Activated T-cell treated with anti-CD3 and anti-CD28 coated beads for 1 hour (primary cell): ENCODE measurements at places on chromosomes 3 and 15.

- no peak for DNase-seq
Measured at GRCh38 chr3:54557538-54558428, 370.1 kb downstream of the LRTM1 start.

DNA sequence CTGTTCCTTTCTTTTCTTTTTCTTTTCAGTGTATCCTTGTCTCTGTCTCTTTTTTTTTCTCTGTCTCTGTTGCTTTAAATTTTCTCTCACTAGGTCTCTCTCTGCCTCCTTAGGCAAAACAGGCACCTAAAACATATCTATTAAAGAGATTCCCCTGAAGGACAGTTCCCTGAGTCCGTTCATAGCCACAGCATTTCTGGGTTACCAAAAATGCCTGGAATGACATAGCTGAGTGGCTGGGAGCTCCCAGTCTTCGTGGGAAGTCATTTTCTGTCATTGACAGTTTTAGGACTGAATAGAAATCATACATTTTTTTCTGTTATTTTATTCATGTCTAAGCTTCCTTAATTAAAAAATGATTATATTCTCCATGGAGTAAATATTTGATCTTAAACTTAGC is 323.8 kb upstream of the AZI2 start:
- DNase-seq: no peak

- DNase-seq: no peak
Measured at GRCh38 chr15:85394554-85395333, 14.3 kb downstream of the AKAP13 start.

GRCh38 chr15:62469478-62469873 is 304.4 kb upstream of the C2CD4B start:
- no peak for DNase-seq

GRCh38 chr15:58401991-58402649 is 29.7 kb upstream of the LIPC start:
- no peak for DNase-seq

GRCh38 chr3:133965013-133965570 is 64.6 kb downstream of the SLCO2A1 start:
- no peak for DNase-seq

GRCh38 chr15:31260646-31261265 is 65.9 kb upstream of the KLF13 start:
- DNase-seq: no peak

DNA sequence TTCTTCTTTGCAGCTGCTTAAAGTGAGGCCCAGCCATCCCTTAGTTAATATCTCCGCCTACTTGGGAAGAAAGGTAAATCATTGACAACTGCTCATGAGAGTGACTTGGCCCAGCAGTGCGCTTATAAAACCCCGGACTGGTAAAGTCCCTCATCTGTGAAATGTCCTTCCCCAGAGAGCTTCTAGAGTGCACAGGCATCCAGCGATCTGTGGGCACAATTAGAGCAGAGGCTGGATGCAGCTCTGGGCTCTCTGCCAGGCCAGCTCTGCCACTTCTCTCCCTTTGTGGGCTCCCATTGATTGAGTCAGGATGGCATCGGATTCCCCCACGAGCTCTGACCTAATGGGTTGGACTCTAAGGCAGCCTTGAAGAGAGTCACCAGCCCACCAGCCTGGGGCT is 219.0 kb upstream of the LINGO1 start:
- DNase-seq: no peak

GRCh38 chr3:23629181-23629894 is 176.4 kb upstream of the UBE2E1 start:
- no peak for DNase-seq

- DNase-seq: no peak
Measured at GRCh38 chr3:123072564-123072963, 5.7 kb downstream of the PDIA5 start.

- no peak for DNase-seq
Measured at GRCh38 chr3:54999811-55000210, 72.0 kb upstream of the LRTM1 start.

DNA sequence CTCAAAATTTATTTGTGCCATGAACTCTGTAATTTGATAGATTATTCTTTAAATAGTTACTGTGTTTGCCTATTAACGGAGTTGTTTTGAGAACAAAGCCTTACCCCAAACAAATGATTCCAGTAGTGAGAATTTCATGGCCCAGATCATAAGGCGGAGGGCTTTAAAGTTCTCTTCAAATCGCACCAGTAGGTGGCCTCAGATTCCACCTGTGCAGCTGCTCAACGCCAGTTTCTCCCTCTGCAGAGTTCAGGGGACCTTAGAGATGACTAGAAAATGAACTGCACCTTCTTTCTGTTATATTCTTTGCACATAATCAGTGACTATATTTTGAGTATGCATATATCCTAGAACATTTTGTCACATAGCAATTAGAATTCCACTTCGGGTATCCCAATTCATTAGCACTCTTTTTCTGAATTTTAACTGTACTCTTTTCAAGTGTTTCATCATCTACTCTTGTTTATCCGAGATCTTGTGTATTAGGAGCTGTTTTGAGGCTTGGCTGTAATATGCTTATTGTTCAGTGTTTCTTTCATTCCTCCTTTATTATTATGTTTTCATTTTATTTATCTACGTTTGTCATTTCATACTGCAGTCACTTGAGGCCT is 232.6 kb upstream of the CHRM5 start:
- no peak for DNase-seq

- DNase-seq: no peak
Measured at GRCh38 chr3:101099791-101100190, 106.6 kb upstream of the ABI3BP start.

DNA sequence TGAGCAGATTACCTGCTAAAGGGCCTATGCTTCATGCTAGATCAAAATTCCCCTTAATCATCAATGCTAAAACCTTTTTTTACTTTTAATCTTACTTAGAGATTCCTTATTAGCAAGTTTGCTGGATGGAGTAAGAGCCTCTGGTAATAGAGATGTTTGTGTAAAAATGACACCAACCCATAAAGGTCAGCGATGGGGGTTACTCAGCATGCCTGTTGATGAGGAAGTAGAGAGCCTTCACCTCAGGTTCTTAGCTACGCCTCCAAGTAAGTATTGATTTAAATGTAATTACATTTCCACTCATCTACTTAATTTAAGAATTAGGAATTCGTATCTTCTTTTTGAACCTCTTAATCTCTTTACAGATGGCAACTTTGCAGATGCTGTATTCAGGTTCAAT is 38.8 kb downstream of the DNAJC13 start:
- DNase-seq: no peak

DNA sequence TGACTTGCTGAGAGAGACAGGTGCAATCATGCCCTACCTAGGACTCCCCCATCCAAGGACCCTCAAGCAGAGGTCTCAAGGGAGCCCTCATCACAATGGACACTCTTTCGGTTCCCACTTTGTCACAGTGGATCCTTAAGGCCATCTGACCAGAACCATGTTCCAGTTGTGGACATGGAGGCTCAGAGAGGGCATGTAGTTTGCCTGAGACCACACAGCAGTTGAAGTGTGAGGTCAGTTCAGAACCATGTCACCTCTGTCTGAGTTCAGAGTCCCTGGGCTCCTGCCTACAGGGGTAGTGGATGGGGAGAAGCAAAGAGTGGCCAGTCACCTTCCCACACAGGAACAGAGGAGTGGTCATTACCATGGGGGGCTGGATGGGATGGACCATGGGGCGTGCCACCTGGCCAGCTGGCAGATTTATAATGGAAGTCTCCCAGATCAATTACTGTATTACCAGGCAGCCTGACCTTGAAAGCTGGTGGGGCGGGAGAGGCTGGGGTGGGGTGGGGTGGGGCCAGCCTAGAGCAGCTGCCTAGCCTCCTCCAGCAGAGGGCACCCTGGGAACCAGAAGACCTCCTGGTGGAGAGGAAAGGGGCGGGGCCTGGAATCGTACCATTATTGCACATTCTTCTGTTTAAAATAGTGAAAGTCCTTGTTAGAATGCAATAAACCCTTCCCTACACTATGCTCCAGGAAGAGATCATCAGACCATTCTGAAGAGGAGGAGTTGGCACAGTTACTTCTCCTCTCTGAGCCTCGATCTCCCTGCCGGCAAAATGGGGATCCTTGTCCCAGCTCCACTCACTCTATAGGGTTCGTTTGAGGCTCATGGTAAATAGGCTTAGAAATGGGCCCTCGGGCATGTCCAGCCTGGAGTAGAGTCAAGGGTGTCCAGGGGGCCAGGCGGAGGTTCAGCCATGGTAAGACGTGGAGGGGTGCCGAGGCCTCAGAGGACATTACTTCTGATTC is 26.9 kb upstream of the LINGO1 start:
- no peak for DNase-seq

- DNase-seq: no peak
Measured at GRCh38 chr15:91699741-91700140, 153.8 kb upstream of the SLCO3A1 start.

DNA sequence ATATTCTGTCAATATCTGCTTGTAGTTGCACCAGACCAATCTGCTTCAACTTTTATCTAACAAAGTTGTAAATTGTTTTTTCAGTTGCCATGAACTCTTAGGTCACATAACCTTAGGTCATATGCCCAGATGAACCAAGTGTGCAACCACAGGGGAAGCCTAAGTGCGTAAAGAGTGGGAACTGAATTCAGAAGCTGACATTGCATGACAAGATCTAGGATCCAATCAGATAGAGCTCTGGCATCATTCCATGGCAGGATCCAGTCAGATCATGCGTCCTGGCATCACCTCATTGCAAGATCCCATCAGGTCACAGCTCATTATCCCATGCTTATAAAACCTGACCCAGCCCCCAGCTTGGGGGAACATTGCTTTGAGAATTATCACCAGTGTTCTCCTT is 18.9 kb upstream of the IFT57 start:
- DNase-seq: no peak

DNA sequence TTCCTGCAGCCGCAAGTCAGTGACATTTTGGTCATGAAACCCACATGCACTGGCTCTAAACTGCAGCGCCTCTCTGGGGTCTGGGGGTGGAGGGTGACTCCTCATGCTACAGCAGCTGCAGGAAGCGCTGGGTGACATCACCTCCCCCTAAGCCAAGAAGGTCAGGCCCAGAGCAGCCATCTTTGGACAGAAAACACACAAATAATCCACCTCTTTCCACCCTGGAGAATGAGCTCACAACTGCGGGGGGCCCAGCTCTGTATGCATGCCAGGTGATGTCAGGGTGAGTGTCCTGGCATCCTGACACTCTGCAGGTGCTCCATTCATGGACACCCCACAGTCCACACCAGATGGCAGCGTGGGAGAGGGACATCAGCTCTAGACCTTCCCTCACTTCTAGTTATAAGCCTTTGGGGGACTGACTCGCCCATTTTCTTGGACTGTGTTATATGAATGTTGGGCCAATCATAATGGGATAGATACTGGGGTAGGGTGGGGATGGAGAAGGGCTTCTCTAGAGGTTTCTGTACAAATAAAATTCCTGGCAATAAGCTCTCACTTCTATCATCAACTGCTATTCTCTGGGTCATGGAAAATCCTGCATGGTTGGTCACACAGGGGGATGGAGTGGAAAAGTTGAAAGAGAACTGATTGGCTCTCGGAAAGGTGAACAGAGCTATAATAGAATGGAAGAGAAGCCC is 70.7 kb upstream of the THBS1 start:
- DNase-seq: no peak

DNA sequence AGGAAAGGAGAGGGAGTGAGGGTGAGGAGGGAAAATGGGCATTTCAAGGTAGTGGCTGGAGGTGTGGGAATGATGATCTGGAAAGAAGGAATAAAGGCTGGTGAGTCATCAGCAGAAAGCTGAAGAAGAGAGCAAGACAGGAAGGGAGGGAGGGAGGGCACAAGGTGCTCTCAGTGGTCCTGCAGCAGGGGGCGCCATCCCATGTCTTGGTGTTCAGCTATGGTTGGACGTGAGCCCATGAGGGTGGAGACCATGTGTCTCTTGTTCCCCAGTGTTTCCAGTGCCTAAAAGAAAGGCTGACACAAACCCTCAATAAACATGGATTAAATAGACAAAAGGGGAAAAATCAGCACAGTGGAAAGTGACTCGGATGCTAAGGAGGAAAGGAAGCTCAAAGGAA is 228.5 kb downstream of the NTRK3 start:
- DNase-seq: no peak

DNA sequence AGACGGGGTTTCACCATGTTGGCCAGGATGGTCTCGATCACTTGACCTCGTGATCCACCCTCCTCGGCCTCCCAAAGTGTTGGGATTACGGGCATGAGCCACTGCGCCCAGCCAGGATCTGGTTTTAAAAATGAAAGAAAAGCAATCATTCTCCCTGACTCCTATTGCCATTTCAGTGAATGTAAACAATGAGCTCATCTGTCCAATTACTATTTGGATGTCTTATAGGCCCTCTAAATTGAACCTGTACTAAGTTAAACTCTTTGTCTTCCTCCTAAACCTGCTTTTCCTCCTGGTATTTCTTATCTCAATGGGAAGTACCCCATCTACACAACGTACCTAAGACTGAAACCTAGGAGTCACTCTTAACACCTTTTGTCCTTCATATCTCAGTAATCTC is 23.7 kb downstream of the PCYT1A start:
- no peak for DNase-seq

GRCh38 chr3:117874028-117874690 is 1160.5 kb downstream of the IGSF11 start:
- no peak for DNase-seq

DNA sequence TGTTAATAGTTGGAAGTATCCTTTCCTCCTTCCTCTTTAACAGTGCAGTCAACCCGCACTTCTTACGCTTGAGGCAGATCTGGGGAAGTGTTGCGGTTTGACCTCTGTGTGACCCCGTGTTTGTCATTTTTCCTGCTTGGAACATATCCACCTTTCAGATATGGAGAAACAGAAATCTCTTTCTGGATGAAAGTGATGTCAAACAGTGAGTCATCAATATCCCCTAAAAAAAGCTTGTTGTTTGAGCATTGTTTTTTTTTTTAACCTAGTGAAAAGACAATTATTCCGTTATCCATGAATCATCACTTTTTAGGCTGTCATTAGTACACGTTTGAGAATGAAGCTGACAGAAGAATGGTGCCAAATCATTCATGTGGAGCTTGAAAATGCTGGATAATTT is 293.7 kb downstream of the ARPP21 start:
- DNase-seq: no peak

DNA sequence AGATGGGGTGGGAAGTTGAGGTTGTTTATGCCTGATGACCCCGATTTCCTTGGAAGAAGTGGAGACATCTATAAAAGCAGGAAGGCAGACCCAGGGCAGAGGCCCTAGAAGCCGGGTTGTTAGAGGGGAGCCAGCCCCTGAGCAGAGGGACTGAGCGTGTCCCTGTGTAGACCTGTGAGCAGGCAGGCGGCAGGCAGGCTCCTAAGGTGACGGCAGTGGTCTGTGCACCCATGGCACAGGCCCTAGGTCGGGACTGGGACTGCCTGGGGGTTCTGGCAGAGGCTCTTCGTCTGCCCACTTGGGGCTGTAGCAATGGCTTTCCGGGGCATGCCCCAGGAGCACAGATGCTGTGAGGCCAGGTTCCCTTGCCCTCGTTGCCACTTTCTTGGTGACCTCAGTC is 9.9 kb downstream of the SEMA4B start:
- DNase-seq: no peak

DNA sequence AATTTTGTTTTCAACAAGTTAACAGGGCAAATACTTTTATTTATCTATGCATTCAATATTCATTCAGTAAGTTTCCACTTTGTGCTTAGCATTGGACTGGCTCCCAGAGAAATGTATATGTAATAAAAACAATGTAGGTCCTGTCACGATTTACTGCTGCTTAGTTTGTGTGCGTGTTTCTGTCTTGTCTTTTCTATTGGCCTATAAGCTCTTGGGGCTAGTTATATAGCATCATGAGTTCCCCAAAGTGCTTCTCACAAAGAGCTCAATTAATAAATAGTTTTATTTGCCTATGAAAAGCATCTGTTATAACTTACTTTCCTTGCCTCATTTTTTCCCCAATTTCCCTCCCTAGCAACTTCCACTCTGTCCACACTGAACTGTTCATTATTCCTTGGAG is 666.7 kb upstream of the NAALADL2 start:
- DNase-seq: no peak

GRCh38 chr3:62128051-62128450 is 245.3 kb downstream of the FEZF2 start:
- no peak for DNase-seq
